ENCODE measurements at places on chromosomes 6 and 20.

- DNase-seq: no peak
Observed at GRCh38 chr6:137290601-137291261, 71.5 kb upstream of the IFNGR1 start.

DNA sequence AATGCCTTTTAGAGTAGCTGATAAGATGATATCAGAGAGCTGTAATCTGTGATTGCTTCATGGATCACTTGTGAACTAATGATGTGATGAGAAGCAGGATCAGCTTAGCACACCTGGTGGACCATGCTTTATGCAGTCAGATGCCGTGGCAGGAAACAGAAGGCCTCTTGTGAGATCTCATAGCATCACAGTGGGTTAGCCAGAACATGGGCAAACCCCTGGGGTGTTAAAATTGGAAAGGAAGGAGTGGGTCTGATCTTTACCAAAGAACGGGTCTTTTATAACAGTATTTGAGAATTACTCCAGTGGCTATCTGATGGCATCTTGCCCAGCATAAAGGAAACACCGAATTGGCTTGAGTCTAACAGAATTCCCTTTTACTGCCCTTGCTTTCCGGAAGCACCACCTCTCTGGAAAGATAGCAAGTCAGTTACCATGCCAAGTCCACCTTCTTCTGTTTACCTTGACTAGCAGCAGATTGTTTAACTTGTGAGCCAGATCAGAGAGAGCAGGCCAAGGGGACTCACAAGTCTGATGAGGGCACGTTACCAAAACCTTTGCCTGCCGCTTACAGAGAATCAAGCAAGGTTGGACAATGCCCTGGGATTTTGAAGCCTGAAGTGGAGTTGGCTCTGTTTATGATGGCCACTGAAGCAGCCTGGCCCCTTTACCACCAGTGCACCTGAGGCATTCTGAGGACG lies 20.9 kb upstream of the SRF start:
- no peak for DNase-seq

DNA sequence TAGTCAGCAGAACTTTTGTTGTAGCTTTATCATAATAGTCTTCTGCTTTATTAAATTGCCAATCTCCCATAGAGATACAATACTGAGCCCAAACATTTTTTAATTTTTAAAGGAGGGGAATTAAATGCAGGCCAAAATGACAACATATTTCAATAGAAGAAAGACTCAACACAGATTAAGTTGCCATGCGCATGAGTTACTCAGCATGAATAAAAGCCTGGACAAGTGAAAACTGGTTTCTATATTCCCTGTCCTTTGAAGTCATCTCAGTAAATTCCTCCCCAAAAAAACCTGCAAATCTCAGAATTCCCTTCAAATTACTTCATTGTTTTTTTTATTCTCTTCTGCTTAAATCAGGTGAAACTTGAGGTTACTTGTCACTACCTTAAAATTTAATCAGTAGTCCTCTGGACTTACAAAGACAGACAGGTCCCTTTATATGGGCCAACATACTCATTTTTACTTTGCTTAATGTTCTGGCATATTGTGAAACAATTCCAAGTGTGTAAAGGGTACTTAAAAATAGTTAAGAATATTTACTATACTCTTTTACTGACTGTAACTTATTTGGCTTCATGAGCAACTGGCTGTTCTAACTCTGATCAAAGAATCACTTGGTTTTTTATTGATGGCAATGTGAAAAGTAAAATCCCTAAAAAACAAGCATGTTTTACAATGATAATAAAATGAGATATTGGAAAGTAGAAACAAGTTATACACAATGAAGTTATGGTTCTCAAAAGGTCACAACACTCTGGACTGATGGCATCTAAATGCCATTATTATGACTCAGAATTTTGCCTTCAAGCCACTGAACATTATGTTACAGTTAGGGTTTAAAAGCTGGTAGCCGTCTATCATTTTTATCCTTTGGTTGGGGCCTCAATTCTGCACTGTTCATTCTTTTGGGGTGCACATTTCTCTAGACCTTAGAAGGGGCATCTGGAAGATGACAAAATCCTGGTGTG lies 49.9 kb upstream of the COL21A1 start:
- DNase-seq: no peak

- no peak for DNase-seq
Observed at GRCh38 chr6:152572338-152573088, 64.6 kb downstream of the SYNE1 start.

GRCh38 chr6:157455731-157456523 lies 74.9 kb downstream of the ZDHHC14 start:
- no peak for DNase-seq

DNA sequence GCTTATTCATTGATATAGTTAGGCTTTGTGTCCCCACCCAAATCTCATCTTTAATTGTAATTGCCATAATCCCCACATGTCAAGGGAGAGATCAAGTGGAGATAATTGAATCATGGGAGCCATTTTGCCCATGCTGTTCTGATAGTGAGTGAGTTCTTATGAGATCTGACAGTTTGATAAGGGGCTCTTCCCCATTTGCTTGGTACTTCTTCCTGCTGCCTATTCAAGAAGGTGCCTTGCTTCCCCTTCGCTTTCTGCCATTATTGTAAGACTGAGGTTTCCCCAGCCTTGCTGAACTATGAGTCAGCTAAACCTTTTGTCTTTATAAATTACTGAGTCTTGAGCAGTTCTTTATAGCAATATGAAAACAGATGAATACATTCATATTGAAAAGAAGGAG lies 45.6 kb downstream of the CENPW start:
- DNase-seq: no peak

- DNase-seq: no peak
Observed at GRCh38 chr6:141634269-141634668, 498.5 kb upstream of the GJE1 start.

DNA sequence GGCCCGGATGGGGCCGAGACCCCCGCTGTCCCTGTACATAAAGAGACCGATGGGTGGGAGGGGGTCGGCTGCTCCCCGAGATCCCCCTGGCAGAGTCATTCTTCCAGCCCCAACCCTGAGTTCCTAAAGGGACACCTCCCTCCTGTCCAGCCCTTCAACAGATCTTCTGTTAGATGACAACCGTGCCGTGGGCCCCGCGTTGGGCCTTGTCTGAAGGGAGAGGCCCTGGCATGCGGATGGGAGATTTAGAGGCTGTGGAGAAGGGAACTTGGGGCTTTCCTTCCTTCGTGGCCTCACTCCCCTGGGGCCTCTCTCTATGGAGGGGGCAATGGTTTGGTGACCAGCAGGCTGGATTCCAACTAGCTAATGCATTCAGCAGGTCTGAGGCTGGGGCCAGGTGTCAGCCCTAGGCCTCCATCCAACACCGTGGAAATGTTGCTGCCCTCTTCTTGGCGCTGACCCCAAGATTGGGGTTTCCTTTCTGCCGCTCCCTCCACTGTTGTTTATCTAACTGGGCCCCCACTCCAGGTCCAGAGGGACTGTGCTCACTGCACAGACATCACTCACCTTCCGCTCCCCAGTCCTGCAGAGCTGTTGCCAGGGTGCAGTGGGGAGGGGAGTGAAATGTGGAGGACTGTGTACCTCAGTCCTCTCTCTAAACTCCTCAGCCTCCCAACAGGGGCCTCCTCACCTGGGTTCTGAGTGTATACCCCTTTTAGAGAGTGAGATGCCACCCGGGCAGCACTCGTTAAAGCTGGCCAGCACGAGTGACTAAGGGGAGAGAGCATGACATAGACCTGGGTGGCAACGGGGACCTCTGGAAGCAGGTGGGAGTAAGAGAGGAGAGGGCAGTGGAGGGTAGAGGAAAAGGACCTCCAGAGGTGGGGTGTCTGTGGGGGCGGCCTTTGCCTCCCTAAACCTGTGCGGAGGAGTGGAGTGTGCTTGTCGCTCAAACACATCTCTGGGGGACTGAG lies 6.7 kb downstream of the TMEM151B start:
- no peak for DNase-seq

GRCh38 chr6:53335224-53335994 lies 13.3 kb downstream of the ELOVL5 start:
- DNase-seq: no peak

DNA sequence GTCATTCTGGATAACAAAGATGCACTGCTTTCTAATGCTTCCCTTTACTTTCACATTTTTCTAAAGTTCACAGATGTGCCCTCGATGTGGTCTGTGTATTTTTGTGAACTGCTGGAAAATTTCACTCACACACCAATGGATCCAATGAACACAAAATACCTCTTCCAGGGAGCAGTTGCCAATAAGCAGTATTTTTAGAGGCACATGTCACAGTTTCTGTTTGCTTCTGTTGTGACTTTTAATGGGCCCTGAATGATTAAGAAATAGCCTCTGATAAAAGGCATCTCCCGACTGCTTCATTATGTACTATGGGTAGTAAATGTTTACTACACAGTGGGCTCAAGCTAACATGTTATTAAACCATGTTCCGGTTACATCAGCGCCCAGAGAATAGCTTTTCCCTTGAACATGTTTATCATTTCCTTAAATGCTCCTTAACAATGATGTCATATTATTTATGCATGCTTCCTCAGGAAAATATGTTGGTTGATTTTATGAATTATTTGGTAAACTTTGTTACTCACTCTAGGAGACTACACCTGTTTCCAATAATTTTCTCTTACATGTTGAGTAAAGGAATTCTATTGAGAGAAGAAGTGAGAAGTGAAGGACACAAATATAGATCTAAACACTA lies 188.0 kb downstream of the KCNQ5 start:
- DNase-seq: no peak

DNA sequence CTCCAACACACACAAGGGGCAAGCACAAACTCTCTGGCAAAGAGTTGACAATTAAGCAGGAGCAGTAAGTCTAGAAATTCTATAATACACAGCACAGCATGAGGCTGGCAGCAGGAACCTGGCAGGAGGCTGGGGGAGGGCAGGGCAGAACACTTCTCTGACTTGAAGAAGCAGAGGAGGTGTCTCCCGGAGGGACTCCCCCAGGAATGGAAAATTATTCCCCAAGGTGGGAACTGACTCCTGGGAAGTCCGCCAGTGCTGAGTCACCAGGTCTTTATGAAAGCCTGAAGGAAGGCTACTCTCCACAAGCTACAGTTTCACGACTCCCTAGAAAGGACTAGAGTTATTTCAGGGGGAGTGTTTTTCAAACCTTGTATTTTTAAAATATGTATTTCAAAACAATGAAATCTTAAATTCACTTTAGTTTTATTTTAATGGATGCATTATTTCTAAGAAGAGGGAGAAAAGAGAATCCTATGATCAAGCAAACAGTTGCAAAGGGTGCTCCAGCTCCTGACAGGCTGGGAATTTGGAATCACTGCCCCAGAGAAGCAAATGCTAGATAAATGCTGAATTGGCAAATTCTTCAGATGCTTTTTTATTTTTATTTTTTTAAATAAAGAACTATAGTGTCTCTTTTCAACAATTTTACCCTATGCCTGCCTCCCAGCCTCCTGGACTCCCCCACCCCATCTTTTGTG lies 192.8 kb downstream of the LY86 start:
- DNase-seq: peak; percentile 76

DNA sequence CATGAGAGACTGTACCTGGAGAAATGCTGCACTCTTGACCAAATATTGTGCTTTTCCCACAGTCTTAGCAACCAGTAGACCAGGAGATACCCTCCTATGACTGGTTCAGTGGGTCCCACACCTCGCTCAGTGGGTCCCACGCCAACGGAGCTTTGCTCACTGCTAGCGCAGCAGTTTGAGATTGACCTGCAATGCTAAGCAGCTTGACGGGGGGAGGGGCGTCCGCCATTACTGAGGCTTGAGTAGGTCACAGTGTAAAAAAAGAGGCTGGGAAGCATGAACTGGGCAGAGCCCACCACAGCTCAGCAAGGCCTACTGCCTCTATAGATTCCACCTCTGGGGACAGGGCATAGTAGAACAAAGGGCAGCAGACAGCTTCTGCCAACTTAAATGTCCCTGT lies 49.0 kb upstream of the HIVEP2 start:
- DNase-seq: peak; percentile 59

DNA sequence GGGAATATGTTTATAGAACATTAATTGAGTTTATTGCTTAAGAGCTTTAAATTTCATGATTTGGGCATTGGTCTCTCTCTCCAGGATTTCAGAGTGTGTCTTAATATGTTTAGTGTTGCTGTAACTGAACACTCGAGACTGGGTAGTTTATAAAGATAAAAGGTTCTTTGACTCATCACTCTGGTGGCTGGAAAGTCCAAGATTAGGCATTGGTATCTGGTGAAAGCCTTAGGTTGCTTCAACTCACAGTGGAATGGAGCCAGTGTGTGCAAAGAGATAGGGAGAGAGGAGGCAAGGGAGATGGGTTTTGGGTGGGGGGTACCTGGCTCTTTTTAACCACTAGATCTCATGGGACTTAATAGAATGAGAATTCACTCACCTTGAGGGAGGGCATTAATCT lies 35.6 kb upstream of the DTNBP1 start:
- no peak for DNase-seq

DNA sequence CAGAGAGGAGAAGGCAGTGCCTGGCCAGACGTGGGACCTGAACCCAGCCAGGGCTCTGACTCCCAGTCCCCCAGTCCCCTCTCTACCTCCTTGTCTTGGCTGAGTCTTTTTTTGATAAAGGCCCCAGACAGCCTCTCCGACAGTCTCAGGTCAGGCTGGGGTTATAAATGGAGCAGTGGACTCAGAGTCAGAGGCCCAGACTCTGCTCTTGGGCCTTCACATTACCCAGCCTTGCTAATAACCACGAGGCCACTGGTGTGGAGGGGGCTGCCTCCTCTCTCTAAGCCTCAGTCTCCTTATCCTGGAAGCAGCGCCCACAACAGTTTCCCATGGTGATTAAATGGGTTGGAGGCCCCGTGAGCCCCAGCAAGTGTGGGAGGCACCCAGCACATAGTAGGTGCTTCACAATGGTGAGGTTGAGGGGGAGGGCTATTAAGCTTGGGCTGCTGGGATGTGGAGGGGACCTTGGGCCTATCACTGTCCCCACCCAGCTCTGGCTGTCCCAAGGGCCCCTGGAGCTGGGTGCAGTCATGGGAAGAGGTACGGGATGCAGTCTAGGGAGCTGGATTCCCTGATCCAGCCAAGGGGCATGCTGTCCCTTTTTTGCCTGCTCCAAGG lies 35.7 kb downstream of the TGM2 start:
- DNase-seq: no peak

- no peak for DNase-seq
Observed at GRCh38 chr20:652615-653109, 338 bp downstream of the SRXN1 start.

DNA sequence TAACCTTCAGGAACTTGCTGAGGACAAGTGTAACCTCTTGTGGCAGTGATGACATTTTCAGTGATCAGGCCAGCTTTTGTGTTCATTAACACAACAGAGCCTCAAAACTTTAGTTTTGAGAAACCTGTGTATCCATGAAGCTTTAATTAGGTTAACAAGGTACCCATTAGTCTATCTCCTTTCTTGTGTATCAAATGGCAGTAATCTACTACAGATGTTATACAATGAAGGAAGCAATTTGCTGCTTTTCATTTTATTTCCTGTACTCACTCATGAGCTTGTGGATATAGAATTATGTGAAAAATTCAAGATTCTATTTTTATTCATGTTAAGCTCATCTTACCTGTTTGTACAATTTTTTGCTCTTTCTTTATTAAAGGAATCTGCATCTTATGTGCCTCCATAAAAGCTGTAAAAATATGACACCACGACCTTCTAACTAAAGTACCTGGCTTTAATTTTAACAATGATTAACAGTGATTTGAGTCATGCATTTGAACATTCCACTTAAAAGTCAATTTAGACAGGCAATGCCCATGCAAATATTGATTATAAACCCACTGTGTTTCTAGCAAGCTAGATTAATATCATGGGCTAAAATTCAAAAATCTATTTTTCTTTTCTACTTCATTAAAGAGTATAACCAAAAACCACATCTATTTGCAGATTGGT lies 897.3 kb downstream of the KIF16B start:
- no peak for DNase-seq

- DNase-seq: no peak
Observed at GRCh38 chr20:38692436-38693411, 31.6 kb upstream of the SLC32A1 start.

Data from Right ventricle myocardium inferior (tissue), 1 donor.